ENCODE measurements at places on chromosomes 6 and 20.

GRCh38 chr6:48505621-48506020 is 394.6 kb upstream of the PTCHD4 start:
- DNase-seq, result no peak

GRCh38 chr20:32902456-32903420 is 44.0 kb downstream of the EFCAB8 start:
- peak; percentile 68 for DNase-seq

GRCh38 chr6:11970114-11970513 is 42.0 kb upstream of the HIVEP1 start:
- no peak for DNase-seq

GRCh38 chr6:156747715-156748114 is 29.5 kb upstream of the ARID1B start:
- DNase-seq, result no peak

- DNase-seq, result no peak
Measured at GRCh38 chr6:148968771-148969602, 222.2 kb downstream of the UST start.

GRCh38 chr6:125102891-125103290 is 50.7 kb upstream of the TPD52L1 start:
- no peak for DNase-seq

DNA sequence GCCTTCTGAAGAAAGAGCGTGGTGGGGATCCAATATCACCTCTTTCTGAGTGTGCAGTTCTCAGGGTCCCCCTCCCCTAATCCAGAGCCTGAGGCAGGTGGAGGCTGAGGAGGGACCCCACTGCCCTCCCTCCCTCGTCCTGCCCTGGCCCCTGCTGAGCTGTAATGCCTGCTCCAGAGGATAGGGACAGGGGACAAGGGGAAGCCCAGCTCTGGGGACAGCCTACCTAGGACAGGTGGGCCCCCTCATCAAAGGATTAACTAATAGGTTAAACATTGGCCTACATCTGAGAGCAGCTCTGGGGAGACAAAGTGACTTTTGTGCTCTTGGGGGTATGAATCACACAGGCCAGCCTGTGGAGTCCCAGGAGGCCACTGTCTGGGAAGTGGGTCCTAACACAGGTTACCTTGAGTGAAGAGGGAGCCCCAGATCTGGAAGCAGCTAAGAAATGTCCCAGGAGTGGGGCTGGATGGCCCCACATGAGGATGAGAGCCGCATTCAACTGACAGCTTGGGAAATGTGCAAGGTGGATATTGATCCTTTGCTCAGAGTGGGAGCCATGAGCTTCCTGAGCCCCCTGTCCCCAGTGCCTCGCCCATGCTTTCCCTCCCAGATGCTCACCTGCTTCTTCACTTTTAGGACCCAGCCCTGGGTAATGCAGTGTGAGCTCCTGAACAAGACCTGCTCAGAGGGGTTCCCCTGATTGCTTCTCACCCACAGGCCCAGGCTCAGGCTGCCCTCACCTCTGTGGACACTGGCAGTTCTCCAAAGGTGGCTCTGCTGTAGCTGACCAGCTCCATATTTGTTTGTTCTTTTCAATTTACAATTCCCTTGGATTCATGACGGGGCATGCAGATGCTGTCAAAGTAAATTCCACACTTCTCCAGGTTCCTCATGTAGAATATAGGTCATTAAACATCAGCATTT is 17.8 kb upstream of the CST9L start:
- no peak for DNase-seq

- DNase-seq, result no peak
Measured at GRCh38 chr6:130129762-130130246, 92.9 kb downstream of the SAMD3 start.

- DNase-seq, result no peak
Measured at GRCh38 chr6:119129968-119130484, 51.6 kb upstream of the FAM184A start.

GRCh38 chr20:51811042-51811355 is 8.7 kb upstream of the SALL4 start:
- no peak for DNase-seq

DNA sequence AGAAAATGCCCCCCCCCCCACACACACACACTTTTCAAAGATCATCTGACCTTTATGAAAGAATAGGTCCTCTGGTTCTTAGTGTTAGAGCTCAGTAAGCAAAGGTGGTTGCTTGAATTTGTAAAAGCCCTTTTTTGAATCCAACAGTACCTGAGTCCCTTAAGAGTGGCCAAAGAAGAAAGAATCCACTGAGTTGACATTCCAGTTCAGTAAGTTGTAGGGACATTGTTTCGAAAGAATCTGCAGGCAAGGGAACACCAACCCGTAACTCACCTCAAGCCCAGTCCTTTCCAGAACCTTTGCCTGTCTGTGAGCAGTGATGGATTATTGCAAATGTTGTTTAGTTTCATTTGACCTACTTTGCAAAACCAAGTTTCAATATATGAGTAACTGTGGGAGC is 64.2 kb upstream of the MAP3K4 start:
- no peak for DNase-seq

- no peak for DNase-seq
Measured at GRCh38 chr6:132669690-132670291, 10.8 kb upstream of the TAAR1 start.

GRCh38 chr6:150617496-150618460 is 18.1 kb downstream of the PLEKHG1 start:
- DNase-seq, result no peak

GRCh38 chr6:75512591-75512990 is 19.0 kb upstream of the FILIP1 start:
- DNase-seq, result no peak

GRCh38 chr6:88584581-88585275 is 378.7 kb downstream of the RNGTT start:
- no peak for DNase-seq

DNA sequence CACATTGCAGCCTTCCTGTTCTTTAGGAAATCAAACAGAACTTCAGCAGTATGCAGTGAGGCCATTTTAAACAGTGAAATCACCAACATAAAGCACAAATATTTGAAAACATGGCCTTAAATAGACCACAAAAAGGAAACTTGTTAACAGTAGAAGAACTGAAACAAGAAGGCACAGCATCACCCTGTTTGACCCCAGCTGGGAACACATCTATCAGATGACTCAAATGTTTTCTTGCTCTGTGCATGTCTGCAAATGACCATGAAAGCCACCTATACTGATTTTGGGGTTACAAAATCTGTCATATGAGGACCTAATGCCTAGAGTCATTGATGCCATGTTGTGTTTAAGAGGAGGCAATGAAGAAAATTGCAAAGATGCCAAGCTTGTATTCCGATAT is 123.8 kb upstream of the ADGRF1 start:
- DNase-seq, result no peak

DNA sequence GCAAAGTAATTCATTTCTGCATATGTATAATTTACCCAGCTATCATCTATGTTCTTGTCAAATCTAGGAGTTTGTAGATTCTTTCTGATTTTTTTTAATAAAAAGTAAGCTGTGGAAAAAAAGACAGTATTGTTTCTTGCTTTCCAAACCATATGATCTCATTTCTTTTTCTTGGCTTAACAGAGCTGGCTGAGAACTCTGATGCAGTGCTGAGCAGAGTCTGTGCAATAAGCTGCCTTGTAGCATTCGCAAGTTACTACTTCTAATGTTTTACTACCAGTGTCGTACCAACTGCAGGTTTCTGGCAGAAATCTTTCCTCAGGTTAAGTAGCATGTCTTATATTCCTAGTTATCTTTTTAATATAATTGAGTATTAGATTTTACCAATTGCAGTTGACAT is 15.6 kb downstream of the RRBP1 start:
- no peak for DNase-seq

DNA sequence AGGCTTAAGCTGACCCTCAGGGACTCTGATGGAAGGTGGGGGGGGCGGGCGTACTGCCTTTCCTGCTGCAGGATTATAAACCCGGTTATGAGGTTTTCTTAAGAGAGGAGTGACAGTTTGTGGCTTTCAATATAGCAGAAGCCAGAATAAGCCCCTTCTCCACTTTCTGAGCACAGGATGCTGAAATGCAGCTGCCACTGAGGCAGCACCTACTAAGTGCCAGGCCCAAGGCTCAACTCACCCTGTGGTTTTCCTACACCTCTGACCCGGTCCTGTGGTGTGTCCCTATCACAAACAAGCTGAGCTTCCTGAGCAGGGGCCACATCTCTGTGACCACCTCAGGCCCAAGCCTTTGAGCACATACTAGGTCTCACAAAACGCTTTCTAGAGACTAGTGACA is 59.6 kb upstream of the NFATC2 start:
- DNase-seq, result no peak

DNA sequence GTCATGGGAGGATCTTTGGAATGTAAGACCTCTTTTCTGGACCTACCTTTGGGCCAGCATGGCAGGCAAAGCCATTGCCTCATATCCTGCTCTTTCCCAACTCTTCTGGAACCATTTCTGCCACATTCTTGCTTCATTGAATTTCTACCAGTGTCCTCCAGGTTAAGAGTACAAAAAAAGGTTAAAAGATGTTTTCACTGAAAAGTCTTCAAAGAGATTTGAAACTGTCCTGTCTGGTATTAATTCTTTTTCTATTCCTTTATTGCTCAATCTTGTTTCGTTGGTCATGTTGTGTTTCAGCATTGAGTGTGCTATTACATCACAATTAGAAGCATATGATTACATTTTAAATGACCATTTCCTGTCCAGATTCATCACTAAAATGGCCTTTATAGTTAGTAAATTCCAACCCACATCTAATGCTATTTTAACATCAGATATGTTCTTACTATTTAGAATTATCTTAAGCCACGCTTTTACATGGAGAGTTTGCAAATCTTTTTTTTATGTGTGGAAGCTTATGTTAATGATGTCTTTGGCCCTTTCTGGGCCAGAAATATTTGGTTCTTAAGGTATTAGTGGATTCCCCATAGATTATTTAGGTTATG is 450.9 kb downstream of the GJA1 start:
- no peak for DNase-seq

GRCh38 chr20:32636283-32636682 is 37.5 kb downstream of the C20orf203 start:
- no peak for DNase-seq

DNA sequence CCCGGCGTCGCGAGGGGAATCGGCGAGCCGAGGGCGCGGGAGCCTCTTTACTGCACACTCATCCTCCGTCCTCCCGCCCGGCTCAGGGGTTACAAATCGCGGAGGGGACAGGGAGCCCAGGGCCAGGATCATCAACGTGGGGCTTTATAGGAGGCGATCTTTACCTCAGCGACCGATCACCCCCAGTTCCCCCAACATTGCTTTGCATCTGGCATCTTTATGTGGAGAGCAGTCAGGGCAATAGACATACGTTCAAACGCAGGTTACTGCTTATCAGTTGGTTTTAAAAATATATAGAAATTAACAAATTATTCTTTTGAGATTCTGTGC is 634 bp downstream of the HSF2 start:
- DNase-seq, result no peak

DNA sequence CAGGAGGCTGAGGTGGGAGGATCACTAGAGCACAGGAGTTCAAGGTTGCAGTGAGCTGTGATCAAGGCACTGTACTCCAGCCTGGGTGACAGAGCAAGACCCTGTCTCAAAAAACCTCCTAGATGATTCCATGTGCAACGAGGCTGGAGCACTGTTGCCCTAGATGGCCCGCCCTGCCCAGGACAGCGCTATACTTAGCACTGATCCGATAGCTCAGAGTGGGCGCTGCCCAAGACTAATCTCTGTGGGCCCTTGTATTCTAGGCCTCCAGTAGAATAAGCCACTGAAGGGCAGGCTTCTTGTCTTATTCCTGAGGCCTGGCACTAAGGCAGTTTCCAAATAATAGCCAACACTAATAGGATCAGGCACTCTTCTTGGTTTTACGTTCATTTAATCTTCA is 41.0 kb downstream of the STK35 start:
- no peak for DNase-seq

GRCh38 chr6:92364948-92365541 is 1054.3 kb downstream of the EPHA7 start:
- DNase-seq, result no peak

DNA sequence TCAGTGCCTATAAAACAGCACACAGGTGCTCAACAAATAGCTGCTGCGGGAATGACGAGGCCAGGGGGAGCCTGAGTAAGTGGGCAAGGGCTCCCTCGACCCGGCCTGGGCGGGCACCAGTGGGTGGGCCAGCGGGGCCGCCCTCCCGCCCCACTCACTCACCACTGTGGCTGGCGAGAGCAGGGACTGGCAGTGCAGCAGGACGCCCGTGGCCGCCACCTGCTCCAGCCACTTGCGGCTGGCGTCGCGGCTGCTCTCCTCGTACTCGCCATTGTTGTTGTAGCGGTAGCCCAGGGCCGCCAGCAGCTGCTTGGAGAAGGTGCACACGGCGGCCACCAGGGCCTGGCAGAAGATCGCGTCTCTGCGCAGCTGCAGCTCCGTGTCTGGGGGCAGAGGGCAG is 191.5 kb downstream of the PREX1 start:
- no peak for DNase-seq

- DNase-seq, result no peak
Measured at GRCh38 chr6:89221971-89222711, 5.0 kb upstream of the GABRR1 start.

DNA sequence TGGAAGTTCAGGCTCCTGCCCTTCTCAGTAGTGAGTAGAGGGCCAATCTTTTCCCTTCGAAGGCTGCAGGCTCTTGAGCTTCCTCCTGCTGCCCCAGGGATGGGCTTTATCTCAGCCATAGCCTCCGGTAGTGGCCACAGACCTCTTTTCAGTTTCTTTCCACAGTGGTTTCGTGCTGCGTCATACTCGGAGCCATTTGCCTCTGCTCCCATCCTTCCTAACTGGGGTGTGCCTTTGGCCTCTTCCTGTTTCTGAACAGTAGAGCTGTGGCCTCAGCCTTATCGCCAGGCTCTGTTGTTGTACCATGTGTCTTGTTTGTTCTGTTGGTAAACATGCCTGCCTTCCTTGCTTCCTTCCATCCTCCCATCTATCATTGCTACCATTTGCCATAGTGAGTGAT is 54.1 kb downstream of the TULP4 start:
- no peak for DNase-seq

- no peak for DNase-seq
Measured at GRCh38 chr6:134132494-134133141, 80.2 kb upstream of the SLC2A12 start.

DNA sequence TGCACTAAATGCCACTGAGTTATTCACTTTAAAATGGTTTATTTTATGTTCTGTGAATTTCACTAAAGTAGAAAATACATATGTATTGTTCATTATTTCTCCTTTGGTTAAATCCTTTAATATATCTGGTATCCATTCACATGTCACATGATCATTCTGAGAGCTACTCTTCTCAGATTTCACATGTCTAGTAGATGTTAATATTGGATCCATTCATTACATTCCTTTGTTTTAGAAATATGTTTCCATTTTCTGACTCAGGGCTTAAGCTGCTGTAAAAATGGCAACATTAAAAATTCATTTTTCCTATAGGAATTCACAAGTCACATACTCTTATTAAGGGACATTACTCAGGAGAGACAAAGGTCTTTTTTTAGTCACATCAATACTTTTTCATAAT is 205.4 kb downstream of the ZFAND3 start:
- no peak for DNase-seq

- DNase-seq, result no peak
Measured at GRCh38 chr20:57434390-57434700, 43.1 kb downstream of the RBM38 start.

DNA sequence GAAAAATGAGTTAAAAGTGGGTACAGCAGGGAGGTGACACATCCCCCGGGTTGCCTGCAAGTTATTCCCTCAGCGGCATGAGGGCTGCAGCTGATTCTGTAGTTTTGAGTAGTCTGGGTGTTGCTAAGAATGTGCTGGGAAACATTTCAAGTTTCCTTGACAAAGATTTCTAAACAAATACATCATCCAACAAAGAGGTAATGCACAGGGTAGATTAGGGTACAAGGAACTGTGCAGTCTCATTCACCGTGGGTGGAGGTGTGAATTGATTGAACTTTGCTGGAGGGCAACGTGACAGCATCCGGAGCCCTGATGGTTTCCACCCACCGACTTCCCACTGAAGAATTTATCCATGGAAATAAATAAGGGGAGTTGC is 21.8 kb downstream of the CASS4 start:
- DNase-seq, result no peak
